Midbrain (tissue), 1 donor: ENCODE measurements at places on chromosomes 16 and 17.

DNA sequence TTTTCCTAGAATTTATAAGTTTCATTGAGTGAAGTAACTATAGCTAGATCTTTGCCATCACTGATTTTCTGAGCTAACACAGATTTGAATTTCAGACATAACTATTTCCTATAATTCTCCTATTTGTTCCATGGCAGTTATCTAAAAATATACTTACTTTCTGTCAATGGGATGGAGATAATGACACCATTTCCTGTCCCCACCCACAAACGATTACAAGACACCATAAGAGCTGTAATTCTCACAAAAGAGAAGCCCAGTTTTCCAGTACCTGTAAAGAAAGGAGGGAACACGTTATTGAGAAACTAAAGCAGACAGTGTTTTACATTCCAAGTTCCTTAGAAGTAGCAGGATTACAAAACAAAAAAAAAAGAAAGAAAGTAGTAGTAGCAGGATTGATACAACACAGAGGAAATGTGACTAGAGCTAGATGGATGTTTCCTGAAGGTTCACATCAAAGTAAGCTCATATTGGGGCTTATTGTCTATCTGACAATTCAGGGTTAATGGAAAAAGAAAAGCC is 110.9 kb upstream of the TOB1 start:
- no peak for DNase-seq

GRCh38 chr16:9092282-9092977 is 986 bp downstream of the HAPSTR1 start:
- DNase-seq, result peak; percentile 37

DNA sequence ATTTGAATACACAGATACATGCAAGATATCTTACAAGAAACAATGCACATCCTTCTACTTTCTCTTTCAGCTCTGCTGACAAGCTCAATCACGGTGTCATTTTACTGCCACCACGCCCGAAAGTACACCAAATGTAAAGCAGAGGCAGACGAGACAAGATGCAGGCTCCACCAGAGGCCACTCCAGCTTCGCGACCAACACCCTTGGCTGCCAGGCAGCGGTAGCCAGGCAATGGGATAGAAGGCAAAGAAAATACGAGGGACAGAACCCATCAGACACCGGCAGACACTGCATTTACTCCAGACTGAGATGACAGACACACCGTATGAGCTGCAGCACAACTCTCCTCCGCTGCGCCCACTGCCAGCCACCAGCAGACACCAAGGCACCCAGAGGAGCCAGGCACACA is 41.0 kb downstream of the USP22 start:
- DNase-seq, result peak; percentile 52

DNA sequence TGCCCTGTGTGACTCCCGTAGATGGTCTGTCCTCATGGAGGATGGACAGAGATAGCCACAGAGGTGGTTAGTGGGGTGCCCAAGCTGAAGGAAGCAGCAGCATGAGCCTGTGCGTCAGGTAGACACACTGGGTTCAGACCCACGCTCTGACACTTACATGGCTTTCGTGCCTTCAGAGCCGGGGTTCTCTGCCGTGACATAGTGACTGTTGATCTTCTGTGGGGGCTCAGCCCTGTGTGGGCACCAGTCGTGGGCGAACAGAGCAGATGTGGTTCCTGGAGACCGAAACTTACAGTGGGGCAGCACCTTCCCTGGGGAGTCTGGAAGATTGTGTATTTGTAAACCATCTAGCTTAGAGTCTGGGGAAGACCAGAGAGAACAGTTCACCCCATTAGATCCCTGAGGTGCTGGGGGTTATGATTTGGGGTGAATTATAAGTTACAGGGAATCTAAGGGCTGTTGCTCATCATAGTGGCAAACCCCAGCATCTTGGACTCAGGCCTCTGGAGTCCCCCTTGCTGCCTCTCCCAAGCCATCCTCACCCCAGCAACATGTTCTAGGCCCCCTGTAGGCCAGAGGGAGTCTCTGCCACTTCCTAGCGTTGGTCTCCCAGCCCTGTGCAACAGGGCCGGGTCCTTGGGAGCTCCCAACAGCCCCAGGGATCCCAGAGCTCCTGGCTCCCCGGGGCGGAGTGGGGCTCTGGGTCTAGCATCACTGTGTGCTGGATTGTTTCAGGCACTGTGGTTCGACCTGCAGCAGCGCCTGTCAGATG is 28.6 kb downstream of the NECAB2 start:
- DNase-seq, result no peak

GRCh38 chr16:56382459-56382858 is 42.9 kb downstream of the AMFR start:
- no peak for DNase-seq

- DNase-seq, result no peak
Measured at GRCh38 chr17:68391561-68392268, 65.6 kb downstream of the WIPI1 start.

- no peak for DNase-seq
Measured at GRCh38 chr17:49061524-49061943, 64.3 kb downstream of the IGF2BP1 start.

DNA sequence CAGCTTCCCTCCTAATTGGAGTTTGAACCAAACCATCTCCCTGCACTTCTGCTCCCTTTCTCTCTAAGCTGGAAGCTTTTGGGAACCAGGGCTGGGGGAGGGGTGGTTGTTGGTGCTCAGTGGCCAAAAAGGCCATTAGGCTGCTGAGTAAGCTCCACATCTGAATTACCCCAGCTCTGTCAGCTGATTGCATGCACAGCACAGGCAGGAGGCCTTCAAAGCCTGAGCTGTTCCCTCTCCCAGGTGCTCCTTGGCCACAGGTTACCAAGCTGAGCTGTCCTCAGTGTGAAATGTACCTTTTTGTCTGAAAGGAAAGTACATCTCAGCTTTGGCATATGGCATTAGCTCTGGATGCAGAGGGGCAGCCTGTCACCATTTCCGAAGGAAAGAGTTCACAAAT is 6.2 kb upstream of the TBKBP1 start:
- peak; percentile 33 for DNase-seq

DNA sequence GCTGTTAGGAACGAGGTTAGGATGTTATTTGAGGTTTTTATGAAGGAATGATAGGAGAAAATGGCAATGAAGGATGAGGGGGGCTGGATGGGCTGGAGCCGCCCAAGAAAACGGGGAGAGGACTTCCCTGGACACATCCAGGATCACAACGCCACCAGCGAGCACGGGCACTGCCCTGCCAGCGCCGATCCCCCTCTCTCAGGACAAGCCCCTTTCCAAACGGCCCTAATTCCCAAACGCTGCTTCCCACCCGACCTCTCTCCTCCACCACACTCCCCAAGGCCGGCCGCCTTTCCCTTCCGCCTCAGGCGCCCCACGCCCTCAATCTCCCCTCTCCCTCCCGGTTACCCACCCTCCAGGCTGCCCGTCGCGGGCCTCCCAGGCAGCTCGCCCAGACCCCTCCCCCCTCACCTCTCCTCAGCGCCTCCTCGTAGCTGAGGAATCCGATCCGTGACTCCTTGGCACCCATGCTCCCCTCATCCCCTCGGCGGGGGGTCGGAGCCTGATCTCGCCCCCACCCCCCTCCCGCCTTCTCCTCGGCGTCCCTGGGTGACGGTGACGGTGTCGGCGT is 377 bp downstream of the USP32 start:
- no peak for DNase-seq

- no peak for DNase-seq
Measured at GRCh38 chr17:44777394-44778348, 18.9 kb downstream of the ADAM11 start.

DNA sequence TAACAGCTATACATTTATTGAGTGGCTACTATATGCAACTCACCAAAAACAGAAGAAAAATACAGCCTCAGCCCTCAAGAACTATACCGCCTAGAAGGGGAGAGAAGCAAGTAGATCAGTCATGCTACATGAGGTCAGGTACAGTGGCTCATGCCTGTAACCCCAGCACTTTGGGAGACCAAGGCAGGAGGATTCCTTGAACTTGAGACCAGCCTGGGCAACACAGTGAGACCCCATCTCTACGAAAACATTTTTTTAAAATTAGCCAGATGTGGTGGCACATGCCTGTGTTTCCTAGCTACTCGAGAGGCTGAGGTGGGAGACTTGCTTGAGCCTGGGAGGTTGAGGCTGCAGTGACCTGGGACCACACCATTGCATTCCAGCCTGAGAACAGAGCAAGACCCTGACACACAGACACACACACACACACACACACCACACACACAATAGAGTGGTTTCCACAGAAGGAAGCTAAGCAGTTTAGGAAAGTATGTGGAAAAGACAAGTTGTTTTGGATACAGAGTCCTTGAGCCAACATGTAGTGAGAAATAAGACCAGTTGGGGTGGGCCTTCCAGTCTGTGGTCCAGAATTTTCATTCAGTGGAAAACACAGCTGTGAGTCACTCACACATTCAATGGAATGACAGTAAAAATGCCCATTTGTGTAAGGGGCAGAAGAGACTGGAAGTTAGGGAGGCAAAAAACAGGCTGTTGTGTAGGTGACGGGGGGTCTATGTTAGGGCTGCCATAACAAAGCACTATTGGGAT is 10.7 kb upstream of the SNTB2 start:
- no peak for DNase-seq

DNA sequence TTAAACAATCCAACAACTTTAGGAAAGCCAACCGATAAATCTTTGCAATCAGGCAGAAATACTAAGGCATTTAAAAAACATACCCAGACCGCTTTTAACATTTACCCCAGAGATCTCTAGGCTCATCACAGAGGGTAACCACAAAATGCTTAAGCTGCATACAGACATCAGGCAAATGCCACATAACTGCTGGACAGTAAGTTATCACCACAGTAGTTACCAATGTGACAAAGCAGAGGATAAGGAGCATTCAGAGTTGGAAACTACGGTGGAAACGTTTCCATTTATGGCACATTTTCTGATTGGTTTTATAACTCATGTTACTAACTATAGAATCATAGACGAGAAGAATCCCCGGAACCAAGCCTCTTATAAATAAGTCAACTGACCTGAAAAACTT is 77.5 kb downstream of the KANSL1 start:
- no peak for DNase-seq

GRCh38 chr16:29730649-29731048 is 15.1 kb downstream of the C16orf54 start:
- no peak for DNase-seq

DNA sequence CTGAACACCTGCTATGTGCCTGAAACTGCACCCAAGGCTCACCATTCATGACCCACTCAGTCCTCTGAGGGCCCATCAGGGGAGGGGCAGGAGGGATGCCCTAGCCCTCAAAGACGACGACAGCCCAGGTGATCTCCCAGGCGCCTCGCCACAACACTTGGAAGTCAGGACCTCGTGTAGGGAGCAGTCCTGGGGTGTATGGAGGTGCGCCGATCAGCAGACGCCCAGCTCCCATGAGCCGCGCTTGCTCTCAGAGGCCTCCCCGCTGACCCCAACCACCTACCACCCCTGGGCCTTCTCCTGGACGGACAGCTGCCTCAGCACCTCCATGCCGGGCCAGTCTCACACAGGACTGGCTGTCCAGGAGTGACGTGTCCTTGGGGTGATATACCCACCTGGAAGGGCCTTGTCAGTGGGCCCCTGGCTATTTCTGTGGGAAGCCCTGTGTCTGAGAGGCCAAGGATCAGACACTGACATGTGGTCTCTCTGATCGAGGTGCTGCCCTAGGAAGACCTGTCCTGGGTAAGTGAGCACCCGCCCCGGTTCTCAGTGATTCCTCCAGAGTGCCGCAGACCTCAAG is 26.7 kb downstream of the KDM8 start:
- no peak for DNase-seq

- DNase-seq, result no peak
Measured at GRCh38 chr17:50210240-50211225, 9.1 kb upstream of the COL1A1 start.

- no peak for DNase-seq
Measured at GRCh38 chr16:14497245-14498082, 132.6 kb downstream of the PARN start.

DNA sequence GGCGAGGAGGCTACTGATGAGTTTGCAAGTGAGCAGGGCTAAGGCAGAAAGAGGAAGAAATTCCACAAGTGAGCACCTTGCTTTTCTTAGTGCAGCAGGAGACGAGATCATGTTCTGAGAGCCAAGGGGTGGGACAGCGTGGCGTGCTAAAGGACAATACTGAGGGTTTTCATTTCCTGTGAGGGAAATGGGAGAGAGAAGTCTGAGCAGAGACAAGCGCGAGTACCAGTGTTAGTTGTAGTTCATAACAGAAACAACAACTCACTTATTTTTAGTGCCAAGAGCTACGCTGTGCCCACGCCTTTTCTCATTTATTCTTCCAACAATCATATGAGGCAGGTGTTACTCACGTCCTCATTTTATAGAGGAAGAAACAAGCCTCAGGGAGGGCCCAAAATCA is 2.3 kb downstream of the SPACA3 start:
- no peak for DNase-seq

- no peak for DNase-seq
Measured at GRCh38 chr17:63558441-63558840, 8.2 kb downstream of the DCAF7 start.

DNA sequence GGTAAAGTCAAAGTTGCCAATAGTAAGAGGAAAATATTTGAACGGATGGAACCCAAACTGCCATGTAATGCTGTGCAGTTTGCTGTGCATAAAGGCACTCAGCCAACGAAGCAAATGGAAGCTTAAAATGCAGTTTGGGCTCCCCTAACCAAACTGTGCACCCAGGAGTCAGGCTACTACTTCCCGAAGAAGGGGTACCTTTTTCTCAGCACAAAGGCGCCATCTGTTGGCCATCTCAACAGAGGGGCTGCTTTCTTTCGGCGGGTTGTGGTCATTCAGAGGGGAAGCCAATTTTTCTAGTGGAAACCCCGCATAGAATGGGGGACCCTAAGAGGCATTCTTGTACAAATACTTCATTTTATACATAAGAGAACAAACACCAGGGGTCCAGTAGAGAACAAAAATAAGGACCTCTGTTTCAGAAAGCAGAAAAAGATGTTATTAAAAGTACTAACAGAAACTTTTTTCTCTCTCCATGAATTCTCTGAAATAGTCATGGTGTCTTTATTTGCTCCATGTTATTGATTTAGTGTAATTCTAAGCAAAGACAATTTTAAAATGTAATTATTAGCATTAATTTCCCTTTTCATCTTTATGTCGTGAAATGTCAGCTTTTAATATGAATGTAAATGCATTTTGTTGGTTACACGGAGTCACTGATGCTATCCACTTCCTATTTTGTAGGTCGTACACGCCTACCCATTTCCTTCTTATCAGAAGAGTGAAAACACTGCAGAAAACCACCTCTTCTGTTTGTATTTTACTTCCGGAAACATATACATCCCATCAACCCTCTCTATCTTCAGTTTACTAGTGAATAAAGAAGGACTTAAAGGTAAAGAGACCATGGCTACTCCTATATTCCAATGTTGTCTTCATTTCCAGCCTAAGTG is 453.3 kb downstream of the KCNJ2 start:
- DNase-seq, result peak; percentile 89

DNA sequence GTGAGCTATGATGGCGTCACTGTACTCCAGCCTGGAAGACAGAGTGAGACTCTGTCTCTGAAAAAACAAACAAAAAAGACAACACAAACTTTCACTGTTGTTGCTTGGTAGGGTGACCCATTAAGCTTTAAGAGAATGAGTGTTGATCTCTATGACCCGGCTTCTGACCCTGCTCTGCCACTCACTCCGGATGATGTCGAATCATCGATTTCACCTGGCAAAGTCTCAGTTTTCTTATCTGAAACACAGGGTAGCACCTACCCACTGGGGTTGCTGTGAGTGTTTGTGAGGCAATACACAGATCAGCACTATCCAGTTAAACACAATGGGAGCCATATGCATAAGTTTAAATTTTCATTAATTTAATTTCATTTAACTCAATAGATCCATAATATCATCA is 20.6 kb upstream of the IRF8 start:
- no peak for DNase-seq
